ENCODE measurements at places on chromosomes 5 and 9. TPM values are rescaled to one million over a fixed set of nuclear protein-coding genes. Genes with fewer than 3 reads are reported as not detected.

GRCh38 chr9:12759761-12760160, 15.1 kb upstream of the LURAP1L start:
- DNase-seq = no peak

- no peak for DNase-seq
Observed at GRCh38 chr9:78606001-78606379, 309.1 kb downstream of the PSAT1 start.

Gene TSC1
- 42.6 TPM for total RNA-seq

Gene CTXN3
- total RNA-seq = not detected

Gene PROB1
- total RNA-seq = 49.3 TPM

DNA sequence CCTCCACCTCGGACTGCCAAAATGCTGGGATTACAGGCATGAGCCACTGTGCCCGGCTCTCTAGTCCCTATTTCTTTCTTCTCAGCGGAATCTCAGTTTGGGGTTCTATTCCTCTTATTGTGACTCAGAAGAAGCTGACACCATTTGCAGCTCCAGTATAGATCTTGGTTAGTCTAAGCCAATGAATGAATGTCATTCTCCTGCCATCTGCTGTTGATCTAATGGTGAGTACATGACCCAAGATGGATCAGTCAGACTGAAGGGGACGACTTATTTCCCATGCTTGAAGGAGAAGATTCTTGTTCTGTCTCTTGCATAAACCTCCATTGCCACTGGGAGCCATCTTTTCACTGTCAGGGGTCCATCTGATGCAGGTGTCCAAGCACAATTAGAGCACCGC, 76.0 kb upstream of the KLF9 start:
- no peak for DNase-seq

Gene WNT8A
- not detected for total RNA-seq

Measured in Right ventricle myocardium inferior (tissue), 1 donor.